LoVo (cell line): ENCODE measurements at places on chromosomes 1 and 21.

DNA sequence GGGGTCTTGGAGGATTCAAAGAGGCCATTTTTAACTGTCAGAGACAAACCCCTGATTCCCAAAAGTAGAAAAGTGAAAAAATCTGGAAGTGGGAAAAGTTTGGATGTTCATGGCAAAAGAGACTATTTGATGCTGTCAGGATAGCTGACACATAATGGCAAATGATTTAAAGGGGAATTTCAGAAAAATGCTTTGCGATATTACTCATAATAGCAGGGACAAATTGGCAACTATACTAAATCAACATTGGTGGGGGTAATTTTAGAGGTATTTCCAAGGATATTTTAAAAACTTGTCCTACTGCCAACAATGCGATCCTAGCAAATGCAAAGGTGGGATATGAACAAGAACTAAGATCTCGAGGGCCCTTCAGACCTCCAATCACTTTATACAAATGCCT, 5.3 kb upstream of the GSTM4 start:
- no peak for DNase-seq

- peak; percentile 72 for DNase-seq
Measured at GRCh38 chr1:31412732-31413404, at the start of gene SERINC2. TSS of gene SERINC2 (plus strand) at chr1:31413213. CDS start at chr1:31413266, 53 bp downstream.

- peak; percentile 69 for DNase-seq
Measured at GRCh38 chr21:43611598-43612369, 47.5 kb downstream of the HSF2BP start.

DNA sequence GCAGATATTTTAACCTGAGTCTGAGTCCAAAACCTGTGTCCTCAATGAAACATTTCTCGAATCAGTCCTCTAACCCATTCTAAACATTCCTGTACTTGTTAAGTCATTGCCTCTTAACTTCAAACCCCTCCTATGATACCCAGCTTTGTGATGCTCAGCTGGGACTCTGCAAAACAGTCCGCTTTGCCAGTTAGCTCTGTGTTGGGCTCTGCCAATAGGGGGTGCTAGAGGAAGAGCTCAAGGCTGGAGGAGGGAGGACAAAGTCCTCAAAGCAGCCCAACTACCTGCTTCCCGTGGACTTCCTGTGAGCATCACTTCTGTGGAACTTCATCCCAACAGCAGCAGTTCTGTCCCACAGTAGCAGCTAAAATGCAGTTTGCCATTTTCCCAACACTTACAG, 38.1 kb upstream of the SYT14 start:
- no peak for DNase-seq

DNA sequence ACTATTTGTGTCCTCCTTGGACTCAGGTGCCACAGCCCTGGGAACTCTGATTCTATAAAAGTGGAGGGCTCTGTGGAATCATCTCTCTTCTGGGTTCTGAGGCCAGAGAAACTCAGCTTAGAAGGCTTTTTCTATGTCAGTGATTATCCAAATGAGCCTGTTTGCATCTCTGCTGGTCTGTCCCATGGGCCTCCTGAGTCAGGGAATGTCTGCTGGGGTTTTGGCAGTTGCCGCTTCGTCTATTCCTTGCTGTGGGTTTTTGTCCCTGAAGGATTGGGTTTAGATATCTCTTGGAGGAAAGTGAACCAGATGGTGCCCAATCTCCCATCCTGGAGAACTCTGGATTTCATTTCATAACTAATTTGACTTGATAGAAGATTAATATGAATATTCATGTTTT, 297.6 kb downstream of the HHAT start:
- DNase-seq: no peak

- no peak for DNase-seq
Measured at GRCh38 chr1:226749467-226749866, 10.4 kb upstream of the ITPKB start.

DNA sequence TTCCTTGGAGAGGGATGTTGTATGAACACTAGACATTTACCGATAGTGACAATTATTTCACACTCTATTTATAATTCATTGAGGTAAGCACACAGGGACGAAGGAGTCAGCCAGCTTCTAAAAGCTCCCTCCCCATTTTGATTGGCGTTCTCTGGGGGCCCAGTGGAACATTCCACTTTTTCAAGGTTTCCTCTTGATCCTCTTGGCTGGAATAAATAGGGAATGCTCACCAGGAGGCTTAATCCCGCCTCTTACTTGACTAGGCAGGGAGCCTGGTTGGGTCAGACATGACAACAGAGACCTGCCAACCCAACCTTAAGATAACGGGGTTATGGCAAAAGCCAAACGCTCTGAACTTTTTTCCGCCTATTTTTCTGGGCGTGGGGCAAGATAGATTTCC, 974 bp downstream of the ACTN2 start:
- no peak for DNase-seq

GRCh38 chr1:106924360-106924759, 132.1 kb upstream of the PRMT6 start:
- DNase-seq: no peak

DNA sequence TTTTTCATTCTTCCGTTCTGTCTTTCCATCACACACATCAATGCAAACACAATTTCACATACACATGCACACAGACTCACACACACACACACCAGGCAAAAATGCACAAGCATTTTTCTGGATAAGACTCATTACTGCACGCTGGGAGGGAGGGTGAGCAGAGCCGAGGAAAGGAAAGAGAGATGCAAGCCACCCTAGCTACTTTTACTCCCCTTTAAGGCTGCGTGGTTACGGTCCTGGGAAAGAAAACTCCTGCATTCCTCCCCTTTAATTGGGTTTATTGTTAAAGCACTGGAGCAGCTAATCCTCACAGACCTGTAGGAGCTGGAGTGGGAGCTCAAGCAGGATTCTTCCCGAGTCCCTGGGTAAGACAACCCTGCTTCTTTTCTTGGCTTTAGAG, at the start of gene CAMK1G:
CAMK1G (plus strand) TSS at position 307 of the 400 bp plus-strand sequence. CDS start 11,270 bp downstream, outside the sequence.
- DNase-seq: no peak

DNA sequence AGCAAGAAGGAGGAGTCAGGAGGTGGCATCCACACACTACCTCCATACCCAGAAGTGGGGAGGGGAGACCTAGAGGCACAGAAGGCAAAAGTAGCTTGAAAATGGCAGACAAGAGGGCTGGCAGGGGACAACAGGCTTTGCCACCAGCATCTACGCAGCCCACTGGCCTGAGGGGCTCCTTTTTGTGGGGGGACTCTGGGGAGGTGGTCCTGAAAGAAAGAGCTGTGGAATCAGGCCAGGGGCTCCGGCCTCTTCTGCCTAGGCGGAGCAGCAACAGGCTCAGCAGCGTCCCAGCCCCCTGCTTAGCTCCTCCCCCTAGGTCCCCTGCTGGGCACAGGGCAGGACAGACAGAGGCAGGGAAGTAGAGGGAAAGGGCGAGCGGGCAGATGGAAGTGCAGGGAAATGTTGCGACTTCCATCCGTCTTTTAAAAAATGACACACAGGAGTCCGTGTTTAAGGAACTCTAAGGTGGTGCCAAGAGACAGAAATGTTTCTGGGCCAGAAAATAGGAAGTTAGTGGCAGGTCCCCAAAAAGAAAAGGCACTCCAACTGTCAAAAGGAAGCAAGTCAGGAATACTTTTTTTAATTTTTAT, 10.0 kb upstream of the LEFTY2 start:
- DNase-seq: no peak

DNA sequence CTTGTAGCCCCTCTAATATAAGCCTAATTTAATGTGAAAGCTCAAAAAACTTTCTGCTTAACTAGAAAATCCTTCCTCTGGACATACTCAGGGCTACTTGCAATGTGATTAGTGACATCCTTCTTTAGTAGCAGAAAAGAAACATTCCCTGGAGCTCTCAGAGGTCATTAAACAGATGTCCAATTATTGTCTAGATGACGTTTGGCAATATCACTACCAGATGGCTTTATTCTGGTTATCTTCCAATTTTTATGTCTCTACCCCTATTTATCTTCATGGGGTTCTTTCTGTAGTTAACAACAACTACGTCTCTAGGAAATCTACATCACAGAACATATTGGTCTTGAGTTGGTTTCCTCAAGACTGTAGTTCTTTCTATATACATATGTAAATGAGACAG, 44.2 kb downstream of the CTH start:
- no peak for DNase-seq
